Hypothalamus (tissue), 51 donors: ENCODE measurements at places on chromosomes 6 and 20.

GRCh38 chr20:5234158-5234557 lies 82.6 kb downstream of the PROKR2 start:
- no peak for DNase-seq

GRCh38 chr6:113960795-113961194 lies 10.2 kb downstream of the HDAC2 start:
- no peak for DNase-seq

- DNase-seq, result no peak
Measured at GRCh38 chr6:118788702-118789101, 105.2 kb upstream of the ASF1A start.

DNA sequence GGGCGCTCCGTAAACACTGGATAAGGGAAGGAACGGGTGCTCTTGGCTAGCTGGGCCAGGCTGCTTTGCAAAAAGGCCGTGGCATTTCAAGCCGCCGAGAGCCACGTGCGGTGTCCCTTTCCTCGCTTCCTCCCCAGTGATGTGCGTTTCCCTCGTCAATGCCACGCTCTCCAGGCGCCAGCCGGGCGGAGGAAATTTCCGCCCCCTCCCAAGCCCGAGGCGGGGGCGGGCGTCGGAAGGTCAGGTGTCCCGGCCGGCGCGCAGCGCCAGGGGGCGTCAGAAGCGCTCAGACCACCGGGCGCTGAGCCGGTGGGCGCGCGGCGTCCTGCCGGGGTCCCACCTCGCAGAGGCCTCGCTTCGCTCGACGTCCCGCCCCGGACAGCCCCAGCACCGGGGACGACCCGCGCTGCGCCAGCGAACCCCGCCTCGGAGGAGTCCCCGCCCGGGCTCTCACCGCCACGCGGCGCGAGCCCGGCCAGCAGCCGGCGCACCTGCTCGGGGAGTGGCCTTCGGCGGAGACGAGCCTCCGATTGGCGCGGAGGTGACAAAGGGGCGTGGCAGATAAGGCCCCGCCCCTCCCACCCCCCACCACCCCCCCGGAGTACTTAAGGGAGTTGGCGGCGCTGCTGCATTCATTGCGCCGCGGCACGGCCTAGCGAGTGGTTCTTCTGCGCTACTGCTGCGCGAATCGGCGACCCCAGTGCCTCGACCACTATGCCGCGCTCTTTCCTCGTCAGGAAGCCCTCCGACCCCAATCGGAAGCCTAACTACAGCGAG lies at the start of gene SNAI1:
Gene SNAI1 (plus strand): TSS at position 635 of the 777 bp plus-strand sequence. CDS start 80 bp downstream, at position 715.
- peak; percentile 42 for DNase-seq

- no peak for DNase-seq
Measured at GRCh38 chr20:59723108-59723500, 118.8 kb downstream of the PHACTR3 start.

DNA sequence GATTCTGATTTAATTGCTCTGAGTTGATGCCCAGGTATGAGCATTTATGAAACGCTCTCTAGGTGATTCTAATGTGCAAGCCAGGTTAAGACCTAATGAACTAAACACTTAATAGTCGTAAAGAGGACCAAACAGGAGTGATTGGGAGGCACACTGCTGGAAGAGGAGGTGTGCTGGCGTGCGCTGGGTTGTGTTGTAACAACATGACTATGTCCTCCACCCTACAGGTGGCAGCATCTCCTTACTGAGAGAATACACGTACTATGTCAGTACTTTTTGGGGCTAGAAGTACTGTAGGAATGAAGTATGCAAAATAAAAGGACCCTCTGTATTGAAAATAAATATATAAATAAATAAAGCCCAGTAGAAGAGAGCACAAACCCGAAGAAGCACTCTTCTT lies 11.9 kb downstream of the C6orf89 start:
- DNase-seq, result no peak

- DNase-seq, result no peak
Measured at GRCh38 chr6:146770275-146770964, 171.6 kb downstream of the ADGB start.
